ENCODE measurements at places on chromosomes 11 and 22.

GRCh38 chr22:45977003-45977411, at the start of gene WNT7B:
Gene WNT7B, minus strand, starts transcription at chr22:45977162. Its CDS starts 408 bp downstream, at chr22:45976754.
- DNase-seq: peak; percentile 83

DNA sequence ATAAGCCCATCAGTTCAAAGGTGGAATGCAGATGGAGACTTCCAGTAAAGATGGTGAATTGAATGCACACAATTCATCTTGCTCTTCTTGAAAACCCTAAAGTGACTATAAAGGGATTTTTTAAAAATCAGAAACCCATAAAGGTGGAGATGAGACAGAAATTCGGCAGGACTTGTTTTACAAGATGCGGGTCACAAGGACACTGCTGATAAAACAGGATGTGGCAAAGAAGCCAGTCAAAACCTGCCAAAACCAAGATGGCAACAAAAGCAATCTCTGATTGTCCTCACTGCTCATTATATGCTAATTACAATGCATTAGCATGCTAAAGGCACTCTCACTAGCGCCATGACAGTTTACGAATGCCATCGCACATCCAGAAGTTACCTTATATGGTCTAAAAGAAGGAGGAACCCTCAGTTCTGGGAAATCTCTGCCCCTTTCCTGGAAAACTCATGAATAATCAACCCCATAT, 137.1 kb downstream of the NECTIN1 start:
- peak; percentile 56 for DNase-seq

- DNase-seq: no peak
Measured at GRCh38 chr11:64890522-64890939, 12.1 kb upstream of the EHD1 start.

- no peak for DNase-seq
Measured at GRCh38 chr22:44616882-44617655, 84.9 kb upstream of the PRR5 start.

DNA sequence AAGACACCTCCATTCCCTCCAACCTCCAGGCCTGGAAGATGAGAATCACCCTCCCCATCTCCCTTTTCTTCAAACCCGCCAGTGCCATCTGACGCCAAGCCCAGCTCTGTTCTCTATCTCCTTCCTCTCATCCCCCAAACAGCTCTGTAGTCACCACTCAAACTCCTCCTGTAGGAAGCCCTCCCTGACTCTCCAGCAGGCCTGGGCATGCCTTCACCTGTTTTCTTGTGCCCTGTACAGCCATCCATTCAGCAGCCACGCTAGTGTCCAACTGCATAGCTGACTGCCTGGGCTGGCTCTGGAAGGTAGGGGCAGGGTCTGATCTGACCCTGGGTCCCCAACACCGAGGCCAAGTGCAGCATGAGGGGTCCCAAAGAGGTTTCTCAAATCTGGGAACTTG, 25.0 kb downstream of the GDPD5 start:
- no peak for DNase-seq

DNA sequence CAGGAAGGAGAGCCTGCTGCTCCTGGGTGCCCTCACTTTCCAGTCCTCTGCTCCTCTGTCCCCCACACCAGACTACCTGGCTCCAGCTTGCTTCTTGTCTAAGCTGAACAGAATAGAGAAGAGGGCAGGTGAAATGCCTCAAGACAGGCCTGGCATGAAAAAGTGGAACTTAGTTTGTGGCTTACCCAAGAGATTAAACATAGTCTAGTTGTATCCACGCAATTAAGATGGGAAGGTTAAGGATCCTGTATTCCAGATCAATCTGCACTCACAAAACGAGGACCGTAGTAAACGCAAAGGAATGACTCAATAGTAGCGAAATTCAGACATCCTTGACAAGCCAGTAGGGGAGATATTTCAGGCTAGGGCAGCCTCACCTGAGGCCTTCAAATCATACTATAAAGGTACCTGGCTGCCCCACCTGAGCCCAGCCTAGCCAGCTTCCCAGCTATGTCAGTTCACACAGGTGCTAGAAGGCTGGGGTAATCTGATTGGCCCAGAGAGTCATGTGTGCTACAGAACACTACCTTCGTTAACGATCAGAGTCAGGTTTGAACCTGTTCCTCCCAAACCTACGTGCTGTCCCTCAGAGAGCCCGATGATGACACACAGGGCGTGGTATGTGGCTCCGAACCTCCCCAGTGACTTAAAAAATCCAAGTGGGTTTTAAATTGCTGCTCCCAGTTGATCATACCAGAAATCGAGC, 46.5 kb downstream of the AHNAK start:
- peak; percentile 76 for DNase-seq

DNA sequence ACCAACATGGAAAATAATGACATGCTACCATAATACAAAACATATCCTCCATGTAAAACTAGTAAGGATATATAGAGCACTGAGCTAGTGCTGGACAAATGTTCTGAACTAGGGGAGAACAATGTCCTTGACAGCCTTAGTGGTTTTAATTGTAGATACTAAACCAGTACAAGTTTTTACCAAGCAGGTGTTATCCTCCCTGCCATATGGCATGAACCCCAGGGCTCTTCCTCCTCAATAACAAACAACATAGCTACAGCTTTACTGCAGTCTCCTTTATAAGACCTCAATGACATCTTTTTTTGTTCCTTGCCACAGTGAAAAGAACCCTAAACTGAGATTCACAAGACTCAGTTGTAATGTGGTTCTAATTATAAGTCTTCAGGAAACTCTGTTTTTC, 70.2 kb upstream of the GDPD4 start:
- no peak for DNase-seq

DNA sequence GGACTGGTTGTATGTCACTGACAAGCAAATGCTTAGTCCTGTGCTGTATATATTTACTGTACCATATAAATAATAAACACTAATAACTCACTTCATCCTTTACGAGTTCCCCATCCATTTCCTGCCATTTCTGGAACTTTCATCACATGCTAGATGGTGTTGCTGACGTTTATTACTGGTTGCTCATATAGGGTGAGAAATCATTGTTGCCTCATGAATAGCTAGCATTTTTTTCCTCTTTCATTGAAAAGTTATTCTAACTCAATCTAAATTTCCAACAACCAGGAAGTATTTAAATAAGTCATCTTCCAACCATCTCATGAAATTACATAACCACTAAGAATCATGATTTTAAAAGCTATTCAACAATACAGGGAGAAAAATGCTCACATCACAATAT, 88.6 kb upstream of the RCN1 start:
- no peak for DNase-seq

DNA sequence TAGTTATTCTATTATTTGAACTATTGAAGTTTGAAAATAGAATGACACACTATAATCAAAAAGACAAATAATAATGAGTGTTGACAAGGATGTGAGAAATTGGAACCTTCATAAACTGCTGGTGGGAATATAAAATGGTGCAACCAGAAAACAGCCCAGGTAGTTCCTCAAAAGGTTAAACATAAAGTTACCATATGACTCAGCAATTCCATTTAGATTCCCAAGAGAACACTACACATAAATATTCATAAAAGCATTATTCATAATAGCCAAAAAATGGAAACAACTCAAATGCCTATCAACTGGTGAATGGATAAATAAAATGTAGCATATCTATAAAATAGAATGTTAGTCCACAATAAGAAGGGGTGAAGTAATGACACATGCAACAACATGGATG, 21.7 kb downstream of the CCDC73 start:
- no peak for DNase-seq

- no peak for DNase-seq
Measured at GRCh38 chr11:101363706-101364275, 220.0 kb downstream of the TRPC6 start.

DNA sequence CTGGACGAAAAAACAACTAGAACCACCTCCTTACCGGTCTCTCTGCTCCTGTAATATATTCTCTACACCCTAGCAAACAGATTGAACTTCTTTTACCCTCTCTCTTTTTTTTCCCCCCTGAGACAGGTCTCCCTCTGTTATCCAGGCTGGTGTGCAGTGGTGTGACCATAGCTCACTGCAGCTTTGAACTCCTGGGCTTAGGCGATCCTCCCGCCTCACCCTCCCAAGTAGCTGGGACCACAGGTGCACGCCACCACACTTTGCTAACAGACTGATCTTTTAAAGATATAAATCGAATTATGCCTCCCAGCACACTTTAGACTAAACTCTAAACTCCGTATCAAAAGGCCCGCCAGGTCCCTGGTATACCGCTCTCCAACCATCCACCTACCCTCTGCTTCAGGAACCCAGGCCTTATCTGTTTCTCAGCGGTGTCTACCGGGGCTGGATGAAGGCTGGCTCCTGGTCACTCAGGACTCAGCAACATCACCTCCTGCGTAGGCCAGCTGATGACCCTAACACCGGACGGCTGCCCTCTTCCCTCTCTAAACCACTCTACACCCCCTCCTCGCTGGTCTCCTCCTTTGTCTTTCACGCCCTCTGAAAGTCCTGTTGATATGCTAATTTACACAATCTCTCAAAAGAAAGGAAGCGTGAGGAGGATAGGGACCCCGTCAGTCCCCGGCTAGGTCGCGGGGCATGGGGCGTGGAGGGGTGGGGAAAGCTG, 745 bp downstream of the C22orf39 start:
- DNase-seq: no peak

- DNase-seq: no peak
Measured at GRCh38 chr11:34327804-34328631, 29.8 kb downstream of the ABTB2 start.

- no peak for DNase-seq
Measured at GRCh38 chr11:121281698-121282097, 10.9 kb upstream of the SC5D start.

DNA sequence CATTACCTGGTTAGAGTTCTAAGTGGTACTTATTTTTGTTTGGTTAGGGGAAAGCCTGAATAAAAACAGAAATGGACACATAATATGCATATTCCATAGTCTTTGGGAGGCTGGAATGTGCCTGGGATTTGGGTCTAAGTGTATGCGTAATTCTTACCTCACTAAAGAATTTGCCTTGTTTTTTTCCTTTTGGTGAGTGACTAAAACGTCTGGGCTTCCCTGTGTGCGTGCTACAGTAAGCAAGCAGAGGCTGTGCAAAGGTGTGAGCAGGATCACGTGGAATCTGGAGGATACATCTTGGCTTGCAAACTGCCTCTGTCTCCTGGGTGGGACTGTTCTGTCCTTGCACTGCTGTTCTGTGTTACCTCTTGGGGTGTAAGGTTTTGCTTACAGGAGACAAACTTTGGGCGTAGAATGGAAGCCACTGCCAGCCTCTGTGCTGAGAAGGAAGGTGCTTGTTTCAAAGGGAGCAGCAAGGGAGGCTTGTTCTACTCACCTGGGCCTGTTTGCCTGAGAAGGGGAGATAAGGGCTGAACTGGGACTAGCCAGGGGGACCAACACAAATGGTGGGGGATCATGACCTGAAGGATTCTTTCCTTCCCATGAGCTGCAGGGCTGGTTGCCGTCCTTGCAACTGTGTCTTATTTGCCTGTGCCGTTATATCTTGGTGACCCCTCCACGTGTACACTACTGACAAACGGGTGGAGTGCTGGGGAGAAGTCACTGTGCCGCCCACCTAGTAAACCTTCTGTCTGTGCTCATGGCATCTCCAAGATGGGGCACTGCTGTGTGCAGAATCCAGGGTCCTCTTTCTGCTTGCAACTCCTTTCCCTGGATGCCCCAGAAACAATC, 4.5 kb downstream of the NEAT1 start:
- DNase-seq: peak; percentile 57

- peak; percentile 52 for DNase-seq
Measured at GRCh38 chr22:37781434-37782059, 26.2 kb upstream of the GCAT start.

- peak; percentile 64 for DNase-seq
Measured at GRCh38 chr22:45997077-45997776, 20.3 kb upstream of the WNT7B start.

DNA sequence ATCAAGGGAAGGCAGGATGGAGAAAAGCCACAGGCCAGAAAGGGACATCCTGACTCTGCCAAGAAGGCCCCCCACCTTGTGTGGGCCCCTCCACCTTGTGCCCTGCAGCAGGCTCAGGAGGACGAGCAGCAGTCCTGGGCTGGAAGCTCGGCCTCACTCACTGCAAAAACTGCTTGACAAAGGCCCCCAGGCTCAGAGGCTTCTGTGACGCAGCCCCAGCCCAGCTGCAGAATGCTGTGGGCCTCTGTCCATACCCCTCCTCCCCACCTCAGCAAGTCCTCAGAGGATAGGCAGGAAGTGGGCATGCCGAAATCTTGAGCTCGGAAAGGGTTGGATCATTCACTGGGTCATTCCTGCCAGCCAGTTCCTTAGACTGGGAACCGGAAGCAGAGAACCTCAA, 61.9 kb downstream of the NRXN2 start:
- DNase-seq: no peak

DNA sequence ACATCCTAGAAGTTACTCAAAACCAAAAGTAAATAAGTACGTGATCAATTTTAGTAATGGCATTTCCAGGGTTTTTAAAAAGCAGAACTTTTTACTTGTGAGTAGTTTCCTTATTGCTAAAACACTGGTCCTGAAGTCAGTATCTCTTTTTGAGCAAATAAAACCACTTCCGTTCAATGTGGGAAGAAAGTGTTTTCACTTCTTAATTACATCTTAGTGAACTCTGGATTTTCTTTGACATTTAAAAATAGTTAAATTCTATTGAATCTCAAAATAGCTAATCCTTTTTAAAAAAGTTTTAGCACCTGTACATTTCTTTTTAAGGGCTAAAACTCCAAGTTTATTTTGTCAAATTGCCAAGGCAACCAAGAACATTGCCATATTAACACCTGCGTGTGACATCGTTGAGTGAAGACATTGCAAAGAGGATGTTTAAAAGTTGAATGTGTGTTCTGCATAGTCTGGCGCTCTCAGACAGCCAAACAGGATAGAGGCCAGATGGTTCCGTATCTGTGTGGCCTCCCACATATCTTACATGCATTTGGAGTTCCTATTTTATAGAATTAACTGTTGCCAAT, 17.2 kb upstream of the OR5B21 start:
- DNase-seq: no peak

DNA sequence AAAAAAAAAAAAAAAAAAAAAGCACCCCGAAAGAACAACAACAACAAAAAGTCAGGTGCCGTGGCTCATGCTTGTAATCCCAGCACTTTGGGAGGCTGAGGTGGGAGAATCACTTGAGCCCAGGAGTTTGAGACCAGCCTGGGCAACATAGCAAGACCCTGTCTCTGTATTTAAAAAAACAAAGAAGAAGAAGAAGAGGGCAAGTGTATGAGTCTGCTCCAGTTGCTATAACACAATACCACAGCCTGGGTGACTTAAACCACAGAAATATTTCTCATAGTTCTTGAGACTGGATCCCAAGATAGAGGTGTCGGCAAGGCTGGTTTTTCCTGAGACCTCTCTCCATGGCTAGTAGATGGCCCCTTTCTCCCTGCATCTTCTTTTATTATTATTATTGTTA, 12.4 kb downstream of the CRYBA4 start:
- no peak for DNase-seq

GRCh38 chr11:22666688-22667439, 453 bp downstream of the GAS2 start:
- DNase-seq: no peak
